ENCODE measurements at places on chromosomes 13 and 19.
A peak's percentile ranks its signal among the peaks of the same experiment; 100 is the strongest.

- DNase-seq, result peak; percentile 100
These were observed at the start of gene ILF3 for GRCh38 chr19:10653732-10654609. Gene ILF3, plus strand, starts transcription at chr19:10654346. Its CDS starts 16,260 bp downstream, at chr19:10670606.

DNA sequence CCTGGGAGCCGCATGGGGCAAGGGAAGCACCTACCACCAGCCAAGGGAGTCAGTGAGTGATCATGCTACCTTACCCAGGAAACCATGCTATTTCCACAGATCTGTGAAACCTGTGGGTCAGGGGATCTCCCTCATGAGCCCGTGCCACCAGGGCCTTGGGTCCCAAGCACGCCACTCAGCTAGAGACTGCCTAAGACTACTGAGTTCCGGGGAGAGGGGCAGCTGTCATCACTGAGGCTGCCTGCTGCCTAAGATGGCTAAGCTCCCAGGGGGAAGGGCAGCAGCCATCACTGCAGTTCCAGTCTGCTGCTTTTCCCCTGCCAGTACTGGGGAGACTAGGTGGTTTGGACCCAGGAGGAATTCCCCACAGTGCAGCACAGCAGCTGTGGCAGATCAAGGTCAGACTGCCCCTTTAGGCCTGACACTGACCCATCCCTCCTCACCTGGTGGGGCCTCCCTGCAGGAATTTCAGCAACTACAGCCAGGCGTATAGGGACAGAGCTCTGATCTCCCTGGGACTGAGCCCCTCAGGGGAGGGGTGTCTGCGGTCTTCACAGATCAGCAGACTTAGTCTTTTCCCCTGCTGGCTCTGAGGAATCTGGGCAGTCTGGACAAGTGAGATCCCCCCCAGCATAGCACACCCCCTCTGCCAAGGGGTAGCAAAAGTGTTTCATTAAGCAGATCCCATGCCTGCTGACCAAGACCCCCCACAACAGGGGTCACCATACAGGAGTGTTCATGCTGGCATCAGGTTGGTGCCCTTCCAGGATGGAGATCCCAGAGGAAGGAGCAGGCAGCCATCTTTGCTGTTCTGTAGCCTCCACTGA lies 26.9 kb downstream of the VSTM2B start:
- no peak for DNase-seq

GRCh38 chr19:39237200-39238184 lies 7.3 kb downstream of the IFNL3 start:
- DNase-seq, result peak; percentile 9

DNA sequence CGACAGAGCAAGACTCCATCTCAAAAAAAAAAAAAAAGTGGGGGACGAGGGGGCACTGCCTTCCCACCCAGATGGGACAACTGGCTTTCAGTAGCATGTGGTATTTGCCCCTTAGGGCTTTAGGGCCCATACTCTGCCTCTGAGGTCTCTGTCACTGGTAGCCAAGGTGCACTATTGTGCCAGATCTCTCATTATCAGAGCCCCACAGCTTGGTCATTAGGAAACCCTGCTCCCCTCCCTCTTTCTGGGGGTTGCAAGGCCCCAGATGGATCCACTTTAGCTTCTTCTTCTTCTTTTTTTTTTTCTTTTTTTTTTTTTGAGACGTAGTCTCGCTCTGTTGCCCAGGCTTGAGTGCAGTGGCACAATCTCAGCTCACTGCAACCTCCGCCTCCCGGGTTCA lies 11.2 kb upstream of the ZNF358 start:
- no peak for DNase-seq

DNA sequence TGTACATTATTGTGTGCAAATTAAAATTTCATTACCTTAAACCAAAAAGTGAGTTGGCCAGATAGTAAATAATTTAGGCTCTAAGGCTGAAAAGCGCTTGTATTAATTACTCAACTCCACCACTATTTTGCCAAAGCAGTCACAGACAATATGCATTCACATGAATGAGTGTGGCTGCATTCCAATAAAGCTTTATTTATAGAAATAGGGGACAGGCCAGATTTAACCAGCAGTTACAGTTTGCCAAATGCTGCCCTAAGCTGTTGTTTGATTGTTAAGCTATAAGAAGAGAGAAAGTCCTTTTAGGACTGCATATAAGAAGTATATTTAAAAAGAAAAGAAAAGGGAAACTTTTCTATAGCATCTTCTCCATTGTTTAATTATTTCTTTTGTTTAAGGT lies 342.6 kb downstream of the ITGBL1 start:
- no peak for DNase-seq

DNA sequence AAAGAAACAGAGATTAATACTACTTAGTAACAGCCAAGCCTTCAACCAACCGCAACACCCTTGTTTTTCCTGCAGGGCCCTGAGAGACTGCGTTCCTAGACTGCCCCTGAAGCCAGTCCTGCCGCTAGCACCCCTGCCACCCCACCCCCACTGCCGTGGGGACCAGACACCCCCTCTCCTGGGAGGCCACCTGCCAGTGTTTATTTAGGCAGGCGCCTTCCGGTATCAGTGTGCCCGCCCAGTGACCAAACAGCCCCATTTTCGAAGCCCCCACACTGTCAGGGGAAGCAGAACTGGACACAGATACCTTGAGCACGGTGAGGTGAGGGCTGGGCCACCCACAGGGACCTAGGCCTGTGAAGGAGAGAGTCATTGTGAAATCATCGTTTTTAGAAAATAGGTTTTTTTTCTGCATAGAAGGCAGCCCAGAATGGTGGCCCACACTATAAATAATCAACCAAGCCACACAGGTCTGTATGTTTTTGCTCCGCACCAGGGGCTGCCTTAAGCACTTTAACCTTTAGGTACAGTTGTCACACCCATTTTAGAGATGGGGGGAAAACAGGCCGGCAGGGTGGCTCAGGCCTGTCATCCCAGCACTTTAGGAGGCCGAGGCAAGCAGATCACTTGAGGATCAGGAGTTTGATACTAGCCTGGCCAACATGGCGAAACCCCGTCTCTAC lies 3.5 kb upstream of the TLE5 start:
- DNase-seq, result no peak

DNA sequence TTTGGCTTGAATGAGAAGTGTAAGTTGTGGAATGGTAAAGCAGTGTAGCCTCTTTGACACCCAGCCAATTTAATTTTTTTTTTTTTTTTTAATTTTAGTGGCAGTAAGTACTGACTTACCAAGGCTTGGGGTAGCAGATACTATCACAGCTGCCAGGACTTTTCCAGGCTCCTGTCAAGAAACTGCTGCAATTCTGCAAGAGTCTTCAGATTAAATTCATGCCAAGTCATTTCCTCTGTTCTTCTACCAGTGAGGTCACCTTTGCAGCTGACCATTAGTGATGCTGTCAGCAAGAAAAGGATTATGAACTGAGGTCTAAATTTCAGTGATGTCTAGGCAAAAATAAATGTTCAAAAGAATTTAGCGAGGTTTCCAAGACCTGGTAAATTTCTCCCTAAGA lies 91.2 kb downstream of the GGACT start:
- no peak for DNase-seq

- no peak for DNase-seq
These were observed 15.7 kb downstream of the CAB39L start for GRCh38 chr13:49428041-49428763.

DNA sequence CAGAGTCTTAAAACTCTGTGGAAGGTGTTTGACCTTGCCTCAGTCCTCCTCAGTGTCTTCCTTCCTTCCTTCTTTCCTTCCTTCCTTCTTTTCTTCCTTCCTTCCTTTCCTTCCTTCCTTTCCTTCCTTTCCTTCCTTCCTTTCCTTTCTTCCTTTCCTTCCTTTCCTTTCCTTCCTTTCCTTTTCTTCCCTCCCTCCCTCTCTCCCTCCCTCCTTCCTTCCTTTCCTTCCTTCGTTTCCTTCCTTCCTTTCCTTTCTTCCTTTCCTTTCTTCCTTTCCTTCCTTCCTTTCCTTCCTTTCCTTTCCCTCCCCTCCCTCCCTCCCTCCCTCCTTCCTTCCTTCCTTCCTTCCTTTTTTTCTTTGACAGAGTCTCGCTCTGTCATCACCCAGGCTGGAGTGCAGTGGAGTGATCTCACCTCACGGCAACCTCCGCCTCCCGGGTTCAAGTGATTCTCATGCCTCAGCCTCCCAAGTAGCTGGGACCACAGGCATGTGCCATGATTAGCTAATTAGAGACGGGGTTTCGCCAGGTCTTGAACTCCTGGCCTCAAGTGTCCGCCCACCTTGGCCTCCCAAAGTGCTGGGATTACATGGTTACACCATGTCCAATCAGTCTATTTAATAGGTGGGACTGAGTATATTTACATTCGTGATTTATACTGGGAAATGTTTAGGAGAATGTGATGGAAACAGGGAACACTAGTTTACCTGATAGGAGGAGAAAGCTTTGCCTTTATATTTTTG lies 16.3 kb downstream of the ZNF507 start:
- DNase-seq, result no peak

- no peak for DNase-seq
These were observed 134.7 kb downstream of the MIPEP start for GRCh38 chr13:23754506-23754905.

- peak; percentile 4 for DNase-seq
These were observed 717 bp downstream of the SPRYD7 start for GRCh38 chr13:49935171-49936074.

GRCh38 chr19:456547-457110 lies 4.2 kb downstream of the SHC2 start:
- DNase-seq, result no peak

- DNase-seq, result no peak
These were observed 26.8 kb downstream of the SKA3 start for GRCh38 chr13:21149568-21149967.

- no peak for DNase-seq
These were observed 42.1 kb downstream of the RGCC start for GRCh38 chr13:41499452-41499851.

GRCh38 chr13:91652404-91653301 lies 254.2 kb downstream of the GPC5 start:
- no peak for DNase-seq

DNA sequence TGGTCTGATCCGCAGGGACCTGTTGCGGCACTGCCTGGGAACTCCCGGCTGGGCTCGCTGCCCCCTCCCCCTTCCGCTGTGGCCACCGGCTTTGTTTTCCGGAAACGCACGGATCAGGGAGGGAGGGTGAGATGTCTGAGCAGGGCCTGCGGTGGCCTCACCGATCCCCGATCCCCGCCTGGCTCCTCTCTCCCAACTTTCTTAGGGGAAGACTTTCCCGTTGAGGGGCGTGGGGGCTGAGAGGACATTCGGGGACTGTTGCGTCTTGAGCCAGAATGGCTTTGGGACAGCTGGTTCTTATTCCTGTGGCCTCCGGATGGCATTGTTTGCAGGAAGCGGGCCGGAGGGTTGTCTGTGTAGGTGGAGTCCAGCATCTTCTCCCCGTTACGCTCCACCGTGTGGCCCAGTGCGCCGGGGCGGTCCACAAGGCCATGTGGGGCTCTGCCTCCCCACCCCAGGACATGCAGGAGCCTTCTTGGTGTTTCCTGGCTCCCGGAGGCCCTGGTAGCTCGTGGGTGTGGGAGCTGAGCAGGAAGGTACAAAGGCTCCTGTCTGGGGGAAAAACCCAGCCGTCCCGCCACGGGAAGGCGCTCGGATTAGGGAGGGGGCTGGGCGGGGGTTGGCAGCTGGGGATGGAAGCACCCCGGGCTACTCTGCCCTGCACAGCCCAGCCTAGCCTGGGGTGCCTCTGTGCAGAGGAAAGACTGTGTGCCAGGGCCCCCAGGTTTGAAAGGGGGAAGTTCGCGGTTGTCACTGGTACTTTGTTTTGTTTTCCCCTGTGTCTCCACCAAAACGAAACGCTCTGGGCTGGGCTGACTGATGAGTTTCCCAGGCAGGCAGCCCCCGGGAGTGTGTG lies 1.3 kb downstream of the CSNK1G2 start:
- peak; percentile 62 for DNase-seq

GRCh38 chr19:32813862-32814425 lies 55.6 kb downstream of the SLC7A9 start:
- no peak for DNase-seq

DNA sequence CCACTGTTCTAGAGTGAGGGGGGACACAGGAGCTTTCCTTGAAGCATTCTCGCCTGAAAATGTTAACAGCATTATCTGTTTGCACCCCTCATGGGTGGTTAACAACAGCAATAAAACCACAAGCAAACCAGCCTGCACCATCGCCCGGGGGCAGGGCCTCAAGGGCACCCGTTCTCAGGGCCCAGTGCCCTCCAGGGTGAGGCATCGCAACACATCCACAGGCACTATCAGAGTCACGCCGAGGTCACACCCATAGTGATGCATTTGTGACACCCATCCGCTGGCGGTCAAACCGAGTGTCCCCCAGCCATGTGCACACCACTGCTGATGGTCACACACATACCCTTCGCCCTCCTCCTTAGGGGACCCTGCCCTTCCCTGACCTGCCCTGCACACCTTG lies 4.6 kb downstream of the FUT5 start:
- DNase-seq, result no peak

- peak; percentile 56 for DNase-seq
These were observed 5.1 kb upstream of the KRTDAP start for GRCh38 chr19:35495107-35496064.

GRCh38 chr19:45177817-45178261 lies at the start of gene TRAPPC6A:
Gene TRAPPC6A, minus strand, starts transcription at chr19:45178237. Its CDS starts 19 bp downstream, at chr19:45178218.
- DNase-seq, result no peak

DNA sequence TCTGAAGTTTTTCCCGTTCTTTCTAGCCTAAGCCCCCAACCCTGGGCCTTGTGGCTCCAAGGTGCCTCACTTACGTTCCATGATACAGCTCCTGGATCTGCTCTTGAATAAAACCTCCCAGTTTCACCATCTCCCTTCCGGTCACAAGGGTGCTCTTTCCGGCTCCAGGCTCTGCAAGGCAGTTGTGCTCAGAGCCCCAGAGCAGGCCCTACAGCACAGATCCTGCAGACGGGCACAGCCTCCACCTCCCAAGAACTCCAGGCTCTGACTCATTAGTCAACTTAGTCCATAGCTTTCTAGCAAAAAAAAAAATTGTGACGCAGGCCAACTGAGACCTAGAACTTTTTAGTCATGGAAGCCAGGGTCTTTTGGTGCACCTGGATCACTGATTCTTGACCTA lies 33.9 kb upstream of the SLC7A10 start:
- no peak for DNase-seq

Data from stimulated activated CD8-positive, alpha-beta memory T cell treated with anti-CD3 and anti-CD28 coated beads, Interleukin-2, amount 100 ng/mL, for 1 hour (primary cell).